ENCODE measurements at places on chromosomes 11 and 22.

GRCh38 chr11:130872981-130873380 is 43.3 kb downstream of the SNX19 start:
- DNase-seq: no peak

- DNase-seq: no peak
Observed at GRCh38 chr11:58965246-58965985, 26.1 kb downstream of the GLYATL1 start.

DNA sequence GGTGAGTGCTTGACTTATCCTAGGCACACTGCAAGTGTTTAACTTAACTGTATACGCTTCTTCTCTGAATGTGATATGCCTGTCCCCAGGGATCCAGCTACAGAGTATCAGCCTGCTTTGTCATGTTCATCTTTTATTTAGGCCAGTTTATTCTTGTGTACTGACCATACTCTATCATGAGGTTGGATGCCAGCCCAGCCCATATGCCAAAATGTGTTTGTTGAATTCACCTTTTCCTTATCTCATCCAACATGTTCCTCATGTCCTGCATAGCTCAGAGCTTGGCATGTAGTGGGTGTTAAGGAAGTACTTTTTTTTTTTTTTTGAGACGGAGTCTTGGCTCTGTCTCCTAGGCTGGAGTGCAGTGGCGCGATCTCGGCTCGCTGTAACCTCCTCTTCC is 116.2 kb downstream of the NCAM1 start:
- no peak for DNase-seq

- DNase-seq: no peak
Observed at GRCh38 chr11:35483131-35483820, 42.1 kb downstream of the PAMR1 start.

DNA sequence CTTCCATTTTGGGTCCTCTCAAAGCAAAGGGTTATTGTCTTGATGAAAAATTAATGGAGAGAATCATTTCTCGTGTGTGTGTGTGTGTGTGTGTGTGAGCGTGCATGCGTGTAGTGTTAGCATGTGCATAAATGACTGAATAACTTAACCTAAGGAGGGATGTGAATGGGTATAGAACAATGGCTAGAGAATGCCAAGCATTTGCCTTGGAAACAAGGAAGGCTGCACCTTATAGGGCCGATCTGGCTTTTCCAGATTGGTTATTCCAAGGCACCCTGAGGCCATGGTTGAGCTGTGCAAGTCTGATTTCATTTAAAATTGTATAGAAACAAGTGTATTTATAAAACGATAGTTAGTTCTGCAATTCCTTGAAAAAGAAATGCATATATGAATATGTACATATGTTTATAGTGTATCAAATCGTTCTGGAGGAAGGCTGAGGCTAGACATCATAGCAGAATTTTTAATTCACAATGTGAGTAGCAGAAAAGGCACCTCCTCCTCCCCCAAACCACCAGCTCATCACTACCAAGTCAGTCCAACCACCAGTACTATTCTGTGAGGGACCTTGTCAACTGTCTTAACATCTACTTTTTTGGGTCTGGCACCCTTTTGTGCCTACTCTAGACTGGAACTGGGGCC is 322.7 kb upstream of the ISX start:
- DNase-seq: no peak

GRCh38 chr11:76291576-76292526 is 85.5 kb upstream of the WNT11 start:
- DNase-seq: no peak

- no peak for DNase-seq
Observed at GRCh38 chr11:68839911-68840641, 1.6 kb downstream of the CPT1A start.

- no peak for DNase-seq
Observed at GRCh38 chr11:6653097-6653496, 2.5 kb downstream of the DCHS1 start.

DNA sequence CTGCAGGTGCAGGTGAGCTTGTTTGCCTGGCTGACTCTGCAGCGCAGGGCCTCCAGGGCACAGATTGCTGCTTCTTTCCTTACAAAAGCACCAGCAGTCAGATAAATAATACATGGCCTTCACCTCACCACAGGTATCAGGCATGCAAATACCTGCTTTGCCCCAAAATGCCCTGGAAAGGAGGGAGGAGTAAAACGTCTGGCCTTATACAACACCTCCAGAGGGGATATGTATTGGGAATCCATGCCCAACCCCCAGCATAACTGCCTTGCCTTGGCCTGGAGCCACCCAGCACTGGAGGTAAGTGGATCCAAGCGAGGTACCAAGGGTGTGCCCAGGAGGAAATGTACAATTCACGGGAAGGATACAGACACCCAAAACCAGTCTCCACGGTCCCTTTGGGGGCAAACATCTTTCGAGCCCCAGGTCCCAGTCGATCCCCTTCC is 860 bp downstream of the TMEM184B start:
- no peak for DNase-seq

- no peak for DNase-seq
Observed at GRCh38 chr11:41836431-41836830, 377.0 kb upstream of the LRRC4C start.

- no peak for DNase-seq
Observed at GRCh38 chr11:23723861-23724260, 773.0 kb upstream of the LUZP2 start.

- DNase-seq: no peak
Observed at GRCh38 chr11:120089036-120090001, 48.6 kb downstream of the TRIM29 start.

DNA sequence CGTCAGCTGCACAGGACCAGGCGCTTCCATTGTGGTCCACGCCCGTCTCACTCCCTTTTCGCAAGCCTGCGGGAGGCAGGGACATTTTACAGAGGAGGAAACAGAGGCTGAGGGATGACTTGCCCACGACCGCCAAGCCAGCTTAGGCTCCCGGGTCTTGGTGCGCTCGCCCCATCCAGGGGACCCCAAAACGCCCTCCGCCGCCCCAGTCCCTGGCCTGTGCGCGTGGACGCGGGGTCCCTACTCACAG is 300 bp downstream of the WNT11 start:
- no peak for DNase-seq

GRCh38 chr11:16239141-16240105 is 116.9 kb downstream of the SOX6 start:
- no peak for DNase-seq

DNA sequence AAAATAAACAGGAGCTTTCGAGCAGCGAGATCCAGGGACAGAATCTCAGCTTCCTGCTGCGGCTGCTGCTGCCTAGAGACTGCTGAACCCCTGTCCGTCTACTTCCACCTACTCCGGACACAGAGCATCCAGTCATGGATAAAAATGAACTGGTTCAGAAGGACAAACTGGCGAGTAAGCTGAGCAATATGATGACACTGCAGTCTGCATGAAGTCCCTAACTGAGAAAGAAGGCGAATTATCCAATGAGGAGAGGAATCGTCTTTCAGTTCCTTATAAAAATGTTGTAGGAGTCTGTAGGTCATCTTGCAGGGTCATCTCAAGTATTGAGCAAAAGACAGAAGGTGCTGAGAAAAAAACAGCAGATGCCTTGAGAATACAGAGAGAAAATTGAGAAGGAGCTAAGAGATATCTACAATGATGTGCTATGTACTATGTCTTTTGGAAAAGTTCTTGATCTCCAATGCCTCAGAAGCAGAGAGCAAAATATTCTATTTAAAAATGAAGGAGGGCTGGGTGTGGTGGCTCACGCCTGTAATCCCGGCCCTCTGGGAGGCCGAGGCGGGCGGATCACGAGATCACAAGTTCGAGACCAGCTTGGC is 11.1 kb upstream of the MS4A2 start:
- DNase-seq: no peak

GRCh38 chr22:27382947-27383346 is 418.6 kb downstream of the MN1 start:
- no peak for DNase-seq

DNA sequence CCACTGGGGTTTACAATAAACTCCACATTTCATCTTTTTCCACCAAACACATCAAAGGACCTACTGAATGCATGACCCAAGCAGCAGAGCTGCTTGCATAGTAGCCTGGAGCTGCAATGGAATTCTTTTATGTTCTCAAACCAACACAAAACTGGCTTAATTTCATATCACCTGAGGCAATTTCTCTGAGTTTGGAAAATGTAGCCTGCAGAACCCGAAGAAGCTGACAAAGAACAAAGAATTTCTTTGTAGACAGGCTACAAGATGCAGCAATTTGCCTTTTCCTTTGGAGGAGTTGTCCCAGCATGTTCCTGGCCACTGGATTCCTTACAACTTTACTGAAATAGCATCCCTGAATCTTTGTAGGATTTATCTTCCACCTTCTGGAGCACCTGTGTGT is 5.5 kb upstream of the TECTA start:
- DNase-seq: no peak

GRCh38 chr11:93324500-93324899 is 6.0 kb upstream of the DEUP1 start:
- no peak for DNase-seq

DNA sequence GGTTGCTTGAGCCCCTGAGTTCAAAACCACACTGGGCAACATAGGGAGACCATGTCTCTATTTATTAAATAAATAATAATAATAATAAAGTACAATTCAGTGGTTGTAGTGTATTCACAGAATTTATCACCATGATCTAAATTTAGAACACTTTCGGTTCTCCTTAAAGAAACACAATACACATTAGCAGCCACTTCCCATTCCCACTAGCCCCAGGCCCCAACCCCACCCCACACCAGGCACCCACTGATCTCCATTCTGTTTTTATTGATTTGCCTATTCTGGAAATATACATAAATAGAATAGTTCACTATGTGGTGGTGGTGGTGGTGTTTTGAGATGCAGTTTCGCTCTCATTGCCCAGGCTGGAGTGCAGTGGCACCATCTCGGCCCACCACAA is 45.7 kb downstream of the BCL2L13 start:
- no peak for DNase-seq

DNA sequence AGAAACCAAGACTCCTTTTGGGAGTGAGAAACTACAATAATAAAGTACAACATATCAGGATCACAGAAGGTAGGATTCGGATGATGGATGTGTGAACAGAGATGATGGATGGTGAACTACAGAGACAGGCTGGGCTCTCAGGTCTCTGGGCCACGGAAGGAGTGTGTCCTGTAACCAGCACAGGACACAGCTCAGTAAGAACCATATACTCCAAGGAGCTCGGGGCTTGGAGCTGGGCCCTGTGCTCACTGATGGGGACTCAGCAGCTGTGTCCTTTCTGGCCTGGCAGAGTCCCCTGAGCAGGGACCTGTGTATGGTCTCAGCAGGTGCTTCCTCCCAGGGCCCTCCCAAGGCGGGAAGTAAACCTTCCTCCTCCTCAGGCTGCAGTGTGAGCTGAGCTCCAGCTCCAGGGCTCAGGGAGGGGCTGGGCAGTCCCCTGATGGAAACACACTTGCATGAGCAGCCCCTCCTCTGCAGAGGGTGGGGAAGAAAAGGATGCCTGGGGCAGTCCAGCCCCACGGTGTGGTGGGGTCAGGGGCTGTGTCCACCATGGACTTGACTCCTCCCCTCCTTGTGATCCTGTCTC is 39.8 kb upstream of the TOP3B start:
- DNase-seq: no peak

DNA sequence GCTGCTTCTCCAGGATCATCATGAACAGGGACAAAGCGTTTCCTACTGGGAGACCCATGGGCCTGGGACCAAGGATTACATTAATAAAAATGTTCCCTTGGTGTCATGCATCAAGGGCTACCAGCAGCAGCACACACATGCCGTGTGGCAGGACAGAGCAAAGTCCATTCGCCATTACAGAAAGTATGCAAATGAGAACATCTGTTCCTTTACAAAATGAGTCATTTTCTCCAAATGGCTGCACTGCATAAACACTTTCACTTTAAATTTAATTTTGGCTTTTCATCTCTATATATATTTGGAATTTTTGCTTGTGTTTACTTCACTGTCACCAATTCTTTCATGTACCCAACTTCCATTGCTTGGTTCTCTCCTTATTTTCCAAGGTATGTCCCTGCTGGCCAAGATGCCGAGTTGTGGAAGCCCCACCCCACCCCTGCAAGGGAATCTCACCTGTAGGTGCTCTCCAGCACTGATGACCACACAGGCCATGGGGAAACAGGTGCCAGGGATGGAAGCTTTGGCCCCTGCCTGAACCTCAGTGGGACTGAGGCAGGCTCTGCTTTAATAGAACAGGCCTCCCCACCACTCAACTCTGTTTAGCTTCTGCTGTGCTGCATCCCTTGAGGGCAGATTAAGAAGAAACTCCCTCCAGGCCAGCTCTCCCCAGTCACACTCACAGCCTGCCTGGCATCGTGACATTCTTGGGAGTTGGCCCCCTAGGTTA is 15.6 kb upstream of the GNAZ start:
- no peak for DNase-seq

DNA sequence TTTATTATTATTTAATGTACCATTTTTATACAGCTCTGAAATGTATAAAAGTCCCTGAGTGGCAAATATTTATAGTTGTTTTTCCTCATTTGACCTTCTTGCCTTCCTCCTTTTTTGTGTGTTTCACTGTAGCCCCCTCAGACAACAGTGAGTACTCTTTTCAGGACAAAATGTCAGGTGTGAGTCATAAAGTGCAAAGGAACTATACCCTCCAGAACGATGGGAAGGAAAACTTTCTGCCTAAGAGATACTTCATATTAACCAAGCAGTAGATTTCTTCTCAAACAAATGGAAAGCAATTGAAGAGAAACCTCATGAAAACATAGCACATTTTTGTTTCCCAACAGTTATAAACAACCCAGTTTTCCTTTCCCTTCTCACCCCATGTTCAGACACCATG is 16.1 kb upstream of the MS4A7 start:
- no peak for DNase-seq

DNA sequence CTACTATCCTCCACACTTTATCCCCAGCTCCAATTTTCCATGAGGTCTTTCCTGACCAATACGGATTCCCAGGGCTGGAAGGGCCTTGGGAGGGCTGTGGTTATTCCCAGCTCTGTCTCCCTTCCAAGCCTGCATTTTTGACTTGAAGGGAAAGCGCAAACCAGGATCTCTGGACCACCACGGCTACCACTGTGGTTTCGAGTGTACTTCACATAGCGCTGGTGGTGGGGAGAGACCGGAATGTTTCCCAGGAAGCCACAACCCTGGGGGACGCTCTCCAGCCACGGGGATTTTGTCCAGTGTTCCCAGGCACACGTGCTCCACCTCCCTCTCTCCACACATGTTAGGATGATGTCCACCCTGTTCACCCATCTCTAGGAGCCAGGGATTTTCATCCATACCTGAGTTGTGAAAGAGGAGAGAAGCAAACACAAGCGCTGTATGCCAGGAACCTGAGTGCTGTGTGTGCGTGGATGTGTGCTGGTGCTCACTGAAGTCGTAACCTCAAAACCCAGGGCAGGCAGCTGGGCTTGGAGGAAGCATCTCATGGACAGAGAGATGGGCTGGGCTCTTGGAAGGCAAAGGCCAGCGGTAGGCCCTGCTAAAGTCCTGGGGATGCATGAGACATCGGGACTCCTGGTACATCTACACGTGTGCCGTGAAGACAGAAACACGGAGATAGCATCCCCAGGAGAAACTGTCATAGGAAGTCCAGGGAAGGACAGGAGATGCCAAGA is 1.3 kb upstream of the NPTXR start:
- DNase-seq: no peak

DNA sequence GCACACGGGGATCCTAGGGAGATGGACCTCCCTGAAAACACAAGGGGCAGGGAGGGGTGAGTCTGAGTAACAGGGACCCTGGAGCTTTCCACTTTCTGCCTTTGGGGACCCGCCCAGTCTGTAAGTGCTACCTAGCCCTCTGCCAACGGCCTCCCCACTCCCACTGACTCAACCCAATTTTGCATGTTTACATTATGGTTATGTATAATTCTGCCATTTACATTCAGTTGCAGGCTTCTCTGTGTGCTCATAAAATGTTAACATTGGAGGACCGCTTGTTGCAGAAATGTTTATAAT is 105.8 kb downstream of the DSCAML1 start:
- DNase-seq: no peak
